ENCODE measurements at places on chromosomes 2 and 18.

DNA sequence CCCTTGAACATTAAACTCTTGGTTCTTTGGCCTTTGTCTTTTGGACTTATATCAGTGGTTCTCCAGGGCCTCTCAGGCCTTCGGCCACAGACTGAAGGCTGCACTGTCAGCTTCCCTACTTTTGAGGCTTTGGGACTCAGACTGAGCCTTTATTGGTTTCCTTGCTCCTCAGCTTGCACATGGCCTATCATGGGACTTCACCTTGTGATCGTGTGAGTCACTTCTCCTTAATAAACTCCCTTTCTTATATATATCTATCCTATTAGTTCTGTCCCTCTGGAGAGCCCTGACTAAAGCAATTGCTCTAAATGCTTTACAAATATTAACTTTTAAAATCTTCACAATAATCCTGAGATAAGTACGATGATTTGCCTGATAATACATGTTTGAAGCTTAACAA lies 353.6 kb upstream of the TRIB2 start:
- DNase-seq = no peak

DNA sequence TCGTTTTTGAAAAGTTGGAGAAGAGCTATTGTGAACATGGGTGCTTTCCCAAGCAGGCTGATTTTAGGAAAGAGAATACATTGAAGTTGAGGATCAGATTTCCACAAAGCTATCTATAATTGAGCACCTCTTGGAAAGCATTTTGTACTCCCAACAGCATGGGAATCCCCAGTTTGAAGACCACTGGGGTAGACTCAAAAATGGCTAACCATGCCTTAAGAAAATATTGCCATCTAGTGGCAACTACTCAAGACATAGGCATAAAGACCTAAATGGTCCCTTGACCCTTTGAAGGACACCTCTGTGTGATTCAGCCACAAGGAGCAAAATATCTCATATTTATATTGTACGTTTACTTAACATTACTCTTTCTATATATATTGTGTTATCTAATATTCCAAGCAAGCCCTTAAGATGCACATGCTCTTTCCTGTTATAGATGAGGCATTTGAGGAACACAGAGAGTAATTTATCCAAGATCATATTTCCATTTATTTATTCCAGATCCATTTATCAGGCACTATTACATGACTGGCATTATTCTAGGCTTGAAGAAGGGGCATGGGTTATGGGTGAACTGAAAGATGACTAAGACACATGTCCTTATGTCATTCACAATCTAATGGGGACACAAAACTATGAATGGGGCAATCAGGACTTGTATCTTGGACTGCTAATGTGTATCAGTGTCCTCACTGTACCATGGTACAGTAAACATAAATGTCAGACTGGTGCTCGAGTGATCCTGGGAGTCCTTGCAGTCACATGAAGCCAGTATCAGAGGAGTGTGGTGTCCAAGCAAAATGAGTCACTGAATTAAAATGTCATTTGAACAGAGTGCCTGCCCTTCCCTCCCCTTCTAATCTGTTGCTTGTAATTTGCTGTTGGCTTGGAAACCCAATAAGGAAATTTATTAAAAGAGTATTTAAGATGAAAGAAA lies 121.0 kb upstream of the XPO1 start:
- DNase-seq = no peak

DNA sequence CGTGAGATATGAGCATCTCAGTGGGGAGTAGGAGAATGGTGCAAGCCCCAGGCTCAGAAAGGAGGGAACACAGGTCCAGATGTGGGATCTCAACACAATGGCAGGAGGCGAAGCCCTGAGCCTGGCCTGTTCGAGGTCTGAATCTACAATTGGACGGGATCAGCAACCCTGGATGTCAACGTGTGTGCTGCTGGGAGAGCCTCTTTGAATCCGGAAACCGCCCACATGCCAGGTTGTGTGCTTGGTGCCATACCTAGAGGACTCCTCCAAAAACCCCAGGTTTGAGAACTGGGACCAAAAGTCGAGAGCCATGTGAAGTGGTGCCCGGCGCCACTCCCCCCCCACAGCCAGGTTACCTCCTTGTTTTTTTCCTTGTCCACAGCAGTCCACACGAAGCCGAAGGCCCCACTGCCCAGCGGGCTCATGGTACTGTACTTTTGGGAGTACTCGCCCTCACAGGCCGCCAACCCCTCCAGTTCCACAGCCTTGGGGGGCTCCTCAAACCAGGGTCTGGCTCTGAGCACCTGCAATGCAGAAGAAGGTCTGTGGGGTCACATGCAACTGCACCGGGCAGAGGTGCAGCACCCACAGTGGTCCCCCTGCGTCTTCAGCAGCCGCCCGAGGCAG lies 20.4 kb upstream of the MTERF4 start:
- DNase-seq = peak; percentile 29

- peak; percentile 69 for DNase-seq
Measured at GRCh38 chr18:7855028-7855427, 287.9 kb downstream of the PTPRM start.

DNA sequence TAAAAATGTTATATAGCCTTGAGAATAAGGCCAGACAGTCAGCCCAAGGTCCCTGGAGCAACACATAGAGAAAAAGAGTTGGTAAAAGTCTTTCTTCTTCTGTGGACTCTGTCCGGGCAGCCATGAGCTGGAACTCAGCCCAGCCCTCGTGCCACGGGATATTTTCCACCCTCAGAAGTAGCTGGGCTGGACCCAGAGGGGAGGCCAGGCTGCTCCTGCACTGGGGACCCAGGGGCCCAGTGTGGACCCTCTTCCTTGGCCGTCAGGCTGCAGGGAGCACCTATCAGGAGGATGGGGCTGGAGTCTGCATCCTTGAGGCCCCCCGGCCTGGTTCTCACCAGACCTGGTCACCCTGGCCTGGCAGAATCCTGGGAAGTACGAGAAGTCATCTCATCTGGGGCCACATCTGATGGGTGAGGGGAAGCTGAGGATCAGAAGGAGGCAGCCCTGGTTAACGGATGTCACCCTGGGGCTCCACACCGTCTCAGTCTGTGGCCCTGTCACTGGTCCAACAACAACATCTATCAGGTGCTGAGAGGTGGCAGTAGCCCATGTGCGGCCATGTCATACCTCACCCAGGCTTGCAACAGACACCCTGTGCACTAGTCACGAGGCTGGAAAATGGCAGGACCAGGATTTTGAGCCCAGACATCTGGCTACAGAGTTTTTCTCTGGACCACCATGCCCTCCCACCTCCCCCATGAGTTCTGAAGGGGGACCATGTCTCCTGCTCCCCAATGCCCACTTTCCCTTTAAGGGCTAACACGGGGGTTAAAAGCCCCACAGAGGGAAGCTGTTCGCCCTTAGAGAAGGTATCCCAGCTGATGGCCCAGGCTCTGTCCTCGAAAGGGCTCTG lies 33.0 kb downstream of the SDC1 start:
- no peak for DNase-seq

- no peak for DNase-seq
Measured at GRCh38 chr2:80378-80777, 34.1 kb upstream of the FAM110C start.

- DNase-seq = no peak
Measured at GRCh38 chr2:188382107-188382506, 90.4 kb downstream of the GULP1 start.

GRCh38 chr18:59200787-59201186 lies 19.2 kb upstream of the GRP start:
- DNase-seq = no peak

GRCh38 chr2:206836722-206837121 lies 71.3 kb downstream of the FASTKD2 start:
- no peak for DNase-seq

DNA sequence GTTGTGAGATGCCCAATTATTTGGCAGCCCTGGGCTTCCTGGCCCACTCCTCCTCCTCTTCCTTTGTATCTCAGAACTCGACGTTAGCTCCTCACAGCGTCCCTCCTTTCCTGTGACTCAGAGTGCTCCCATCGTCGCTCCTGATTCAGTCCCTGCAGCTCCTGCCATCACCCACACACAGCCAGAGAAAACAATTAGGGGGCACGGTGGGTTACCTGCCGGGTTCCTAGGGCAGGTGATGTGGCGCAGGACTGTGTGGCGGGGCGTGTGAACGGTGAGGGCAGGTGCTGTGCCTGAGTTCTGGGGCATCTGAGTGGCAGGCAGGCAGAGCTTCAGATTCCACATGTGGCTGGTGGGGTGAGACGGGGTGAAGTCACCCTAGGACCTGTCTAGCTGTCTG lies 42.6 kb downstream of the GLI2 start:
- no peak for DNase-seq

DNA sequence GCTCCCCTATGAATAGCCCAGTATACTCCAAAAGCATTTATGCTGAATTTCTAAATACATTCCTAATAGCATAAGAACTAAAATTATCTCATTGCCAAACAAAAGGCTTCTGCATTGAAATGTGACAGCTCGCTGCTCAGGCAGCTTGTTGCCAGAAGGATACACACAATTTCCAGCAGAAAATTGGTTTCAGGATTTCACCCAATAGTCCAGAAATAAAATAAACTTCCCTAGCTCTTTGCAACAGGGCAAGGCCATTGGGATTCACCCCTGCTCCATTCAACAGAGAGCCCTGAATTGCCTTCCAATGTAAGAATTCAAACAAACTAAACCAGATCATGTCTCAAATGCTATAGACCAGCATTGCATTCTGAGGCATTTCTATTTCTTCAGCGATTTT lies 70.7 kb downstream of the RBM43 start:
- DNase-seq = no peak

DNA sequence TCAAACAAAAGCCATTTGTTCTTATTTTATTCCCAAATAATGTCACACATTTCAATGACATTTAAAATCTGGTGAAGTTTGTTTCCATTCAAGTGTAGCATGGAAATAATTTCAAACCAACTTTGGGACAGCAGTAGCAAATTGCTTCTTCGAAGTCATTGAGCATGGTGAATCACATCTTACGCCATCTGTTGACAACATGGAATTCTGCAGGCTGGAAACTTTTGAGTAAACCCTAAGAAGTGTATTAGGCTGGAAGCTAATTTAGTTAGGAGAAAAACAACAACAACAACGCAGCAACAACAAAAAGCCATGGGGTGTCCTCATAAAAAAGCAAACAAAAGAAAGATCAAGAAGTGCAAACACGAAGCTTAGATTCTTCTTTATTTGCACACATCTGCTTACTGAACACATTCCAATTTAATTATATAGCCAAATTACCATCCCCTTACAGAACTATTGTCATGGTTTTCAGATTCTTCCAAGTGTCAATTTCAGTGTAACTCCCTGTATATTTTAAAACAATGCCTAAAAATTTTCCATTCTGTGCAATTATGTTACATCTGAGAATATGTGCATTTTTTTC lies 659.0 kb upstream of the CDH7 start:
- DNase-seq = no peak

- DNase-seq = peak; percentile 8
Measured at GRCh38 chr18:58608216-58608615, 20.7 kb downstream of the ALPK2 start.

GRCh38 chr2:95374451-95374920 lies 28.0 kb upstream of the FAHD2A start:
- peak; percentile 32 for DNase-seq

DNA sequence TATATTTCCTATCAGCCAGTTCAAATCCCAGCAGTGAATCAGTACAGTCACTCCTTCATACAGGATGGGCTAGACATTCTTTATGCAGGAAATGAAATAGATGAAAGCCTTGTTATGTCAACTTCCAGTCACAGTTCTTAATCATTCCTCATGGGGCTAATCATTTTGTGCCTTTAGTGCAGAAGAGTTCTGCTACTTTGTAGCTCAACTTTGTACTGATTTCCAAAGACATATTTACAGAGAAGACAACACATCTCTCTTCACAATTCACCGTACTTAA lies 593.9 kb upstream of the NETO1 start:
- DNase-seq = no peak

GRCh38 chr2:86337244-86337835 lies at the start of gene REEP1:
TSS of gene REEP1 (minus strand) at chr2:86337626. CDS start at chr2:86337510, 116 bp downstream.
- peak; percentile 72 for DNase-seq

- no peak for DNase-seq
Measured at GRCh38 chr18:41585512-41585911, 369.5 kb upstream of the PIK3C3 start.

DNA sequence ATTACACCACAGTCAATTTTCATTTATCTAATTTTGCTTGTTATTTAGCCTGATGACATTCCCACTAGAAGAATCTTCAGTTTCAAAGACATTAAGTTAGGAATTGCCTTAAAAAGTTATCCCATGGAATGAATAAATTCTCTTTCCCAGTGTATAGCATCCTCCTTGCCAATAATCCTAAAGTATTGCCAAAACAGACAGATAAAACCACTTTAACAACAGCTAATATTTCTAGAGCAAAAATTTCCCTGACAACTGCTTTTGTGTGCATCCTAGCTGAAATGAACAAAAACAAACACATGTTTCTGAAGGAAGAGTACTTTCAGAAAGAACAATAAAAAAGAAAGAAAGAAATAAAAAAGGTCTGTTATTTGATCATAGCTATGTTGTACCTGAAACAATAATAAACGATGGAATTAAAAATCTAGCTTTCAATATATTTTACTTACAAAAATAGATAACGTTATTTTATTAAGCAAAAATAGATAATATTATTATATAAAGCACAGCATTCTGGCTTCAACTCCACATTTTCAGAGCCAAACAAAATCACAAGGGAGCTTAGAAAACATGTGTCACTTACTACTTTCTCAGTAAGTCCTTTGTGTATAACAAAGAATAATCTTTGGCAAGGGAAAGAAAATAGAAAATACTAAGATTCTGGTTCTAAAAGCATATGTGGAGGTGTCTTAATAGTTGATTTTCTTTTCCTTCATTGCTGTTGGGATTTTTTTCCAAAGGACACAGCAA lies 939.0 kb upstream of the CRIM1 start:
- no peak for DNase-seq

DNA sequence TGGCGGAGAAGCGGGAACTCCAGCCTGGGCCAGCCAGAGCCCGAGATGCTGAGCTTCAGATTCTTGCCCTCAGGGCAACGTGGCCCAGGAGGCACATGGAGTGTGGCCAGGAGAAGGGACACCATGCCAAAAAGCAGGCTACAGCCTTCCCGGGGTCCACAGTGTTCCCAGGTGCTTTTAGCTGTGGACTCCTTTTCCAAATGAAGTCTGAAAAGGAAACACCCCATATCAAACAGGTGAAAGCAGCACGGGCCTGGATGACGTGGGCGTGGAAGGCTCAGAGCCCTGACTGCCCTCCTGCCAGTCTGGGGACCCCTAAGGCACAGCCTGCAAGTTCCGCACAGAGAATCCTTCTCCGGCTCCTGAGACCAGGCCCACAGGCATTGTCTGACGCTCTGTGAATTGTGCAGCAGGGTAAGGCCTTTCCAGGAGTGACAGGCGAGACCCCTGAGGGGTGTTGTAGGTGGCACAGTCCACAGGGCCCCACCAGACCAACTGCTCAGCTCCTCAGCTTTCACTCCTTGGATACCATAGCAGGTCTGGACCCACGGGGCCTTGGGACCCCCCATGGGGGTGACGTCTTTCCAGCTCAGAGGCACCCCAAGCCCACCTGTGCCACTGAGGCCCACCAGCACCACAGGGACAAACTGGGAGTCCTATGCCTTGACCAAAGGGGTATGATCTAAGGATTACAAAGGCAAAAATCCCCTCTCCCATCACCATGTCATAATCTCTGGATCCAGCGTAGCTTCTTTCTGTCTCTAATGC lies 69.6 kb upstream of the RAB6C start:
- DNase-seq = peak; percentile 50

Measured in islet precursor cell (in vitro differentiated cells).